ENCODE measurements at places on chromosomes 2 and 18.

- peak; percentile 5 for DNase-seq
These were observed 552.0 kb downstream of the IRS1 start for GRCh38 chr2:226247289-226248275.

GRCh38 chr18:9755615-9756014, 47.5 kb downstream of the RAB31 start:
- DNase-seq: no peak

DNA sequence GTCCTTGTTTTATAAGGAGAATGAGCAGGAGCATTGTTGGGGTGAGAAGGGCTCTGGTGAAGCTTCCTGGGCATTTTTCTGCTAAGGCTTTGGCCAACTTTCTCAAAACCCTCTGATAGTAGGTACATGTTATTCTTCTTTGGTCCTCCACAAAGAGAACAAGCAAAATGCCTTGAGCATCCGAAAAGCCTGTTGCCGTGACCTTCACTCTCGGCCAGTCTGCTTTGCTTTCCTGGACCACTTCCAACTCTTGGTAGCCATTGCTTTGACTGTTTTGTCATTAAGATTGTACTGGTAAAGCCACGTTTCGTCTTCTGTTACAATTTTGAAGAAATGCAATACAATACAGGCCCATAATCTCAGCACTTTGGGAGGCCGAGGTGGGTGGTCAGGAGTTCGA, 27.4 kb upstream of the ALLC start:
- DNase-seq: no peak

GRCh38 chr2:159030674-159031380, 62.4 kb downstream of the TANC1 start:
- peak; percentile 59 for DNase-seq

DNA sequence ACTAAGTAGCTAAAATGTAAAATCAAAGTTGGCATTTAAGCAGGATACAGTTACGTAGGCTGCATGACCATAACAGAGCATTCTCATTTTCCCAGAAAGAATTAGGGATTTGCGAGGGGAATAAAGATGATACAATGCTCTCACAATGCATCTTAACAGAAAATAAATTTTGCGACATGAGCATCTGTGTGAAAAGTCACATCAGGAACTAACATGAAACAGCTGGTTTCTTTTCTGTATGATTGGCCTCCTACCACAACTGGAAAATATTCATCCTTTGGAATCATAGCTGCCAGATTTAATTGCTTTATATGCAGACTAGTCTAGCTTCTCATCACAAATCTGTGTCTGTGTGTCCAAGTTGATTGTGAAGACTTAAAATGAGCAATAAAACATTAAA, 66.0 kb downstream of the KCTD18 start:
- DNase-seq: no peak

GRCh38 chr18:59029663-59030429, 109.8 kb upstream of the SEC11C start:
- DNase-seq: no peak

GRCh38 chr2:211045025-211045424, 488.6 kb downstream of the CPS1 start:
- DNase-seq: no peak

DNA sequence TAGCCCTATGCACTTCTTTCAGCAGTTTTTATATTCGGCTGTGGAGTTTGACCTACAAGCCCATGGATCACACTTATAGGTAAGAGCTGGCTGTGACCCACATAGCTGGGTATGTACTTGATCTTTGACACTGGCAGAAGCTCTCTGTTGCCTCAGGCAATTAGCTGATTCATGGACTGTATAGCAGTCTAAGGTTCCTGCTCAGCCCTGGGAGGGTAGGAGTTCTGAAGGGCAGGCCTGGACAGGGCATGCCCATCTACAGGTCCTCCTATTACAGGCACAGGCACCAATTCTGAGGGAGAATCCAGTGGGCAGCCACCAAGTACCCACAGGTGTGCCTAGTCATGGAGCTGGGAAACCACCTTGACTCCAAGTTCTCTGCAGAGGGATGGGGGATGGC, 301.8 kb upstream of the GALNT5 start:
- no peak for DNase-seq

DNA sequence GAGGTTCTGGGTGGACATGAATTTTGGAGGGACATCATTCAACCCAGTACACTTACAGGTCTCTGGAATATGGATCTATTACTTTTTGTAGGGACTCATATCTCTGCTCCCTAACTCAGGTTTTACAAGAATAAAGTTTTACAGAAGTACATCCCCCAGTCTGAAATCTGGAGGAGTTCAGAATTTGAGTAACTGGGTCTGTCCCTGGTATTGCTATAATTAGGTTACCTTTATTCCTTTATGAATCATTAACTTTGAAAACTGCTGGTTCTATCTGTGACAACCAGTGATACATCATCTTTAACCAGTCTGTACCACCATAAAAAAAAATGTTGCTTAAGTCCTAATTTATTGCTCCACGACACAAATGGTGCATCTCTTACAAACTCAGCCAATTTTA, 59.9 kb downstream of the INSIG2 start:
- DNase-seq: no peak

- DNase-seq: no peak
These were observed 60.7 kb upstream of the ARHGAP15 start for GRCh38 chr2:143068509-143068908.

DNA sequence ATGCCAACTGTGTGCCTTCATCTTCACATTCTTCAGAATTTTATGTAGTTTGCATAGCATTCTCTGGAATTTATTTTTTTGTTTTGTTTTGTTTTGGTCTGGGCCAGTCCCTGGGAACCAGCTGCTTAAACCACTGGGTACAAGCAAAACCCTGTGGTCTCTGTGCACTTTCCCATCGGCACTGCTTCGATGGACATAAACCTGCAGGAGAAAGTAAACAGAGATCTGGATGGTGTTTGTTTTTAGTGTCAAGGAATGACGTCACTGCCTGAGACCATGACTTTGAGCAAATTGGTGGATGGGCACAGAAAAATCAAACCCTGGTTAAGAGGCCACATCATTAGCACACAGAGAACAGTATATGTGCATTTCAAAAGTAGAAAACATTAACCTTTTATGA, 64.7 kb upstream of the RASGRP3 start:
- no peak for DNase-seq

DNA sequence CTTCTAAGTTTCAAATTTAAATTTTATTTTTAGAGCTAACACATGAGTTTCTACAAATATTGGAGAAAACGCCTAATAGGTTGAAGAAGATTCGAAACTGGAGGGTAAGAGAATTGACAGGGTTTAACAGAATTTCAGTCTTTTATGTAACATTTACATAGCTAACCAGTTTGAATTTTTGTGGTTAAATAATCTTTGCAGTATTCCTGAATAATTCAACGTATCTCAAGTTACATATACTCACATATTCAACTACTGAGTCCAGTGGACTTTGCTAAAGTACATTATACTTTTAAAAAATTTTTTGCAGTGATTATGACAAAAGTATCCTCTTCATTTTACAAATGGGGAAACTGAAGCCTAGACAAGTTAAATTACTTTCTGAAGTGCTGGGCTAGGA, 34.0 kb downstream of the CCNT2 start:
- DNase-seq: peak; percentile 17

GRCh38 chr18:22228976-22229375, 59.6 kb downstream of the GATA6 start:
- no peak for DNase-seq

- DNase-seq: no peak
These were observed 8.2 kb downstream of the ATIC start for GRCh38 chr2:215320102-215320501.

- DNase-seq: peak; percentile 13
These were observed 56.3 kb downstream of the RBKS start for GRCh38 chr2:27833931-27834330.

DNA sequence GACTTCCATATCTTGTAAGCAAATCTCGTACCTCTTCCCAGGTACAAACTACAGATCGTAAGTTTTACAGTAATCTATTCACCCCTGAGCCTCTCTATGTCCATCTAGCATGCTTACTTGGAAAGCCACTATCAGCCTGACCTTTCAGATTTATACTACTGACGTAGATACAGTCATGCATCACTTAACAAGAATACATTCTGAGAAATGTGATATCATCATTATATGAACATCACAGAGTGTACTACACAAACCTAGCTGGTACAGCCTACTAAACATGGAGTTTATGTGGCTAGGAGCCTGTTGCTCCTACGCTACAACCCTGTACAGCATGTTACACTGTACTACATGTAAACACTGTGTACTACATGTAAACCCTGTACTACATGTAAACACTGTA, 293.2 kb upstream of the ZNF804A start:
- DNase-seq: no peak

- no peak for DNase-seq
These were observed 55.2 kb downstream of the EIPR1 start for GRCh38 chr2:3322311-3322970.

DNA sequence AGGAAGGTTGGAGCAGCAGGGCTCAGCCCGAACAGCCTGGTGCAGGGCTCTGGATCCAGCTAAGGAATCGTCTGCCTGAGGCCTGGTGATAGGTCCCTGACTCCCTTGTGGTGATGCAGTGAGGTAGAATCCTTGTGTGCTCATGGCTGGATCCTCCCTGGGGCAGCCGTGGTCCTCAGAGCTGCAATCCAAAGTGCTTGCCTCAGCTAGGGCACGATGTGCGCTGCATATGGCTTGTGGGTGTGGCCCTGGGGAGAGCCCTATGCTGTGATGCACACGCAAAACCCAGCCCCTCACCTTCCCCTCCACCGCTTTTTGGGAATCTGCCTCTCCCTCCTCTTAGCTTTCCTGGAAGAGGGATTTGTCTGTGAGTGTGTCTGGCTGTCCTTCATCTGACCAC, 142.2 kb downstream of the DYSF start:
- DNase-seq: no peak

DNA sequence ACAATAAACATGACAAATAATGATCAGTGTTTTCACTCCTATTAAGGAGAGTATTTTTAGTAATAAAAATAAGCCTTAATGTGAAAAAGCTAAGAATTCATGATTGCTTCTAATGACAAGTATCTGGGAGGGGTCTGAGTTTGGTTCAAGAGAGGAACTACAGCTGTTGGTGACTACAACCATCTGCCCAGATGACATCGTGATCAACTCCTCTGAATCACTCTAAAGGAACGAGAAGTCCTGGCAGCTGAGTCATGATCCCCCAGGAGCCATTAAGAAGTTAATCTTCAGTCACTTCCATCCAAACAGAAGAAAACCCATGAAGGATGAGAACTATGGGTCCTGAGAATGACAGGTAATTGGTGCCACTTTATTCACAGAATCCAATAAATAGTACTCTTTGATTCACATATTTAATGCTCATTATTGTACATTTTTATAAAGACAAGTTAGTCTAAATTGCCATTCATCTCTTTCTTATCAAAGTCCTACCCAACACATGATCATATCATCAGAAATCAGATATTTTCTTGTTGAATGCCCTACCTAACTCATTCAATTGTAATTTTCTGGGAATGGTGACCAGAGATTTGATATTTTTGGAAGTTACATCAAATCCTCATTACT, 6.8 kb downstream of the TFPI start:
- peak; percentile 95 for DNase-seq

GRCh38 chr18:1968801-1969498, 602.4 kb downstream of the METTL4 start:
- DNase-seq: no peak

DNA sequence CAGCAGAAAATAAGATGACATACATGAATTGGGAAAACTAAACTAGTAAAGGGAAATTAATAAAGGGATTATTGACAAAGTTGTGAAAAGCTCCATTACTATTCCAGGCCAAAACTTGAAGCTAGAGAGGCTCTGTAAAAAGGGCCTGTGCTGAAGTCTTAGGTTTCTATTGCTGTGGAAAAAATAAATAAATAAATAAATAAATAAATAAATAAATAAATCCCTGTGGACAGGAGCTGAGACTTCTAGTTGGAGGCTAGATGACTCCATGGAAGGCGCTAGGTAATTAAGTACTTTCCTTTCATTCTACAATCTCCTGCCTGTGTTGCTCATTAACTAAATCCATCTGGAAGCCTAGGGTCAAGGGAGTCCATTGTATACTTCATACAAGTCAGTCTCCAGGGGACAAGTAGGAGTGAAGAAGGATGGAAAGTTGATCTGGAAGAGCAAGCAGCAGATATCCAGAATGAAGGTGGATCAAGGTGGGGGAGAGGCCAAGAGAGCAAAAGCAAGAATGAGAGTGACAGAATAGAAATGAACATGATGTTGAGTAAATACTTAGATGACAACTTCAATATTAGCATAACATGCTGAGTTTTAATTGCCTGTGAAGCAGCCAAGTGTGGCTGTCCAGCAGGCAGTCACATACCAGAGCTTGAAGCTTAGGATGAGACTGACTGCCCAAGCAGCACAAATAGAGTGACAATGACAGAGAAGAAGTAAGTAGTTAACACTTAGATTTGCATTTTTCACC, 26.2 kb upstream of the CCNT2 start:
- no peak for DNase-seq

DNA sequence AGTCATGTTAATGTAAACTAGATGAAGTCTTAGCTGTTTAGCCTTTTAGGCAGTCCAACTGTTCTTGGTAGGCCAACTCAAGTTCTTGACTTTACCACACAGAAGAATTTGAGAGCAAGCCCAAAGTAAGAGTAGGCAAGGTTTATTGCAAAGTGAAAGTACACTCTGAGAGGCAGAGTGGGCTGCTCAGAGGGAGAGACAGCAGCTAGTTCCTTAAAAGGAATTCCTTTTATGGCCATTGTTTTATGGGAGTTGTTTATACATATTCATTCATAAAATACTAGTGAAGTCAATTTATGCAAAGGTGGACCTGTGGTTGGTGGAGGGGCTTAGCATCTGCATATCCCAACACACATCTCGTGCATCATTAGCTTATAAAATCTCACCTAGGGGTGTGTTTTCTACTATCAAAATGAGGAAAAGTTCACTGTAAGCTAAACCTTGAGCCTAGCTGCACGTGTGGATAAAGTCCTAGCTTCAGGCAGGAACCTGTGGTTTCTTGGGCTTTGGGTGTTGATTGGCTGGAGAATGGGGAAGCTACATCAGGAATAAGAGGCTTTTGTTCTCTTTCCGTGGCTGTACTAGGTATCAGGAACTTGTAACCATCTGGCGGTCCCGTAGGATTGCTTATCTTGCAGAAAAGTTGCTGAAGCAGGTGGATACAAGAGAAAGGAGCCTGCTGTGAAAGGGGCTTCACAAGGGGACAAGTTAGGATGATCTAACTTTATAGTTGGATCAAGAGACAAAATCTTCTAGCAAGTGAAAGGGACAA, 110.4 kb upstream of the GULP1 start:
- no peak for DNase-seq

DNA sequence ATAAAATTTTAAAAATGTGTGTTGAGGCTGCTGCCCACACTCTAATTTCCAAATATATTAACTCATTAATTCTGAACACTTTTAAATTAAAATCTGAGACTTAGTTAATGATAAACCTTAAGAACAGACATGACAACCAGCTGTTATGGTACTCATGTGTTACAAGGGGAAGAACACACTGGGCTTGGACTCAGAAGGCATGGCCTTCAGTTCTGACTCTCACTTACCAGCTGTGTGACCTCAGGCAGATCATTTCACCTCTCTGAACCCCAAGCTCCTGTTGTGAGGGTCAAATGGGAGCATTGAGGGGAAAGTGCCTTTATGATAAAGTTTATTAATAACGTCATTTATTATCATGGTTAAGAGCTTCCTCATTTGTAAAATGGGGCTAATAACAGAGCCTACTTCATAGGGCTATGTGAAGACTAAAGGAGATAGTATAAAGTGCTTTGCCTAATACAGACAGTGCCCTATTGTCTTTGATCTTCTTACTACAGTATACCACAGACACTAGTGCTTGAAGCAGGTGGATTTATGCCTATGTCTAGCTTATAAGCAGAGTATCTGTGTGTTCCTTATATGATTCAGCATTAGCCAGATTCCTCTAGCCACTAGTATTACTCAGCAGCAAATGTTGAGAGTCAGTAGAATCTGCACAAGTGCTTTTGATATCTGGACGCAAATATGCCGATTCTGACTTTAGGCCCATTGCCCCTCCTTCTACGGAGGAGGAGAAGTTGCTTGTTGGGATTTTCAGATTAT, 99.6 kb downstream of the SGPP2 start:
- no peak for DNase-seq

Data from non-pigmented ciliary epithelial cell (primary cell).